ENCODE measurements at places on chromosomes 6 and 20.

DNA sequence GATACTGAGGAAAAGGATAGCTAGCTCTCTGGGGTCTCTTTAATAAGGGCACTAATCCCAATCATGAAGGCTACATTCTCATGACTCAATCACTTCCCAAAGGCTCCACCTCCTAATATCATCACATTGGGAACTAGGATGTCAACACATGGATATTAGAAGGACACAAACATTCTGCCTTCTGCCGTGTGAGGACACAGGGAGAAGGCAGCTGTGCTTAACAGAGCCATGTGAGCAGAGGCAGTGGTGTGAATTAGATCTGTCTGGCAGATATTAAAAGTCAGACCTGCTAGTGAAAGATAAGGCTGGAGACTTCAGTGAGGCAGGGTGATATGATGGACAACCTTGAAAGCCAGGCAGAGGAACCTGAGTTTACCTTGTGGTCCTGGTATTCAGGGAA lies 341.9 kb downstream of the ARHGAP18 start:
- no peak for DNase-seq

DNA sequence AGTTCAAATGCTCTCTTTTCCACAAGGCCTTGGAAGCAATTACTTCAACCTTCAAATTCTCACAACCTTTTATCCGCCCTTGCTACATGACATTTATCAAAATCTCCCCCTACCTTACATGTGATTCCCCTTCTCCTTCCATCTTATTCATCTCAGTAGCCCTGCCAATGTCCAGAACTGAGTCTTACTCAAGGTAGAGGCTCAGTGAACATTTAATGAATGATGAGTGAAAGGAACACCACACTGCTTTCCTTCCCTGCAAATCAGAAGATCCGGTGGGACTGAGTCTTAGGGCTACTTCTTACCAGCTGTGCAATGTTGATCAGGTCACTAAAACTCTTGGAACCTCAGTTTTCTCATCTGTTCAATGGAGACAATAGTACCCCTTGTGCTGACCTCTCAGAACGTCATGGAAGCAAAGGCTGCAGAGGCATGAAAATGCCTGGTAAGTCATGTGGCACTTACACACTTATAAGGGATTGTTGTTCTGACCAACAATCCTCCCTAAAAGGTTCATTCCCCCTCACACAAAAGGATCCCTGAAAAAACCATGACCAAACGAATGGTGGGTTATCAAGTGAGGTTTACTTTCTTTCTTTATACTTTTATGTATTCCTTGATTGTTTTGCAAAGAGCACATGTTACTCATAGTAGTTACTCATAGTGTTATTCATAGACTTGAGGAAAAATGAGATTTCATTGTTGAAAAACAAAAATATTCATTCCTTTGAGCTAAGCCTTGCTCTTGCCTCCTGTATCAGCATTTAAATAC lies 6.5 kb downstream of the MDGA1 start:
- no peak for DNase-seq

GRCh38 chr6:43575105-43575771 lies 600 bp downstream of the XPO5 start:
- DNase-seq = peak; percentile 40

DNA sequence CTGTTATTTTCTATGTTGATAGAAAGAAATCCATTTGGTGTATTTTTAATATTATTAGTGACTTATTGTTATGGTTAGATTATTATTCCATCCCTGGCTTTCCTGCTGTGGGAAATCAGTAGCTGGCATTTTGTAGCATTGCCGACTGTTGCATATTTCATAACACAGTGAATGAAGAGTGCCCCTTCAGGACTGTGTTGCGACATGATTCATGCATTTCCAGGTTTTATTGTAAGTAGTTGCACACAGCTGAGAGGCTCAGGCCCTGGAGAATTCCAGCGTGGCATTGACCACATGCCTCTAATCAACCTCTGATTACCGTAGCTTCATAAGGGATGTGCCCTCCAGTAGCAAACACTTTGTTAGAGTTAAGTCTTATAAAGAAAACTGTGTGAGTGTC lies 263.9 kb downstream of the FARS2 start:
- no peak for DNase-seq

- no peak for DNase-seq
These were observed 41.7 kb upstream of the PIM1 start for GRCh38 chr6:37127961-37128862.

DNA sequence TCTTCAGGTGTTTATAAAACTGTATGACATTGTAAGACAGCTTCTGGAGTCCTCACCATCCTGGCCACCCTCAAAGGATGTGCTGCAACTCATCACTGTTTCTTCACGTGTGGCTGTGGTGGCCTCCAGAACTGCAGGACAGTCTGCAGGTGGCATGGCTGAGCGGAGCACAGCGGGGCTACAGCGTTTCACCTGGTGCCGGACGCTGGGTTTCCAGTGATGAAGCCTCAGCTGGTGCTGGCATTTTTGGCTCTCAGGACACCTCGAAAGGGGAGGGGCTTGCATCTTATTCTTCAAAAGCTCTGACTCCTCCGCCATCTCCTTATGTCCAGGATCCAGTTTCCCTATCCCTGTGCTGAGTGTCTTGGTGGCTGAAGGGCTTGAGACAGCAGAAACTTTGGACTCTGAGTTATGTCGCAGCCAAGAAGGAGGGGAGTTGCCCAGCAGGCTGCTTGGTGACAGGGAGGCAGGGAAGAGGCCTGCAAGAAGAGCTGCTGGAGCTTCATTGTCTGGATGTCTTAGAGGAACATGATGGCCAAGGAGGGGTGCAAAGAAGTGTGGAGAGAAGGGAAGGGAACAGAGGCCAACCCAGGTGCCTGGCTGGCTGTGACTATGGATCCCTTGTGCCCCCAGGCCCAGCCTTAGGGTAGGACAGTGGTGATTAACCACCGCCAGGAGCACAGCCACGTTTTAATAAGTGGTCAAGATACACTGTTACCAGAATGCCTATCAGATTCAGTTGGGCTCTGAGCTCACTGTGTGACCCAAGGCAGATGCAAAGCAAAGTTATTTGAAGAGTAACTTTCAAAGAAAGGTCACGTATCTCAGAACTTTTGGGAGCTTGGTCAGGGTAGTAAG lies 58.7 kb downstream of the GTF2H5 start:
- no peak for DNase-seq

GRCh38 chr6:44664716-44665115 lies 277.2 kb downstream of the CDC5L start:
- no peak for DNase-seq

DNA sequence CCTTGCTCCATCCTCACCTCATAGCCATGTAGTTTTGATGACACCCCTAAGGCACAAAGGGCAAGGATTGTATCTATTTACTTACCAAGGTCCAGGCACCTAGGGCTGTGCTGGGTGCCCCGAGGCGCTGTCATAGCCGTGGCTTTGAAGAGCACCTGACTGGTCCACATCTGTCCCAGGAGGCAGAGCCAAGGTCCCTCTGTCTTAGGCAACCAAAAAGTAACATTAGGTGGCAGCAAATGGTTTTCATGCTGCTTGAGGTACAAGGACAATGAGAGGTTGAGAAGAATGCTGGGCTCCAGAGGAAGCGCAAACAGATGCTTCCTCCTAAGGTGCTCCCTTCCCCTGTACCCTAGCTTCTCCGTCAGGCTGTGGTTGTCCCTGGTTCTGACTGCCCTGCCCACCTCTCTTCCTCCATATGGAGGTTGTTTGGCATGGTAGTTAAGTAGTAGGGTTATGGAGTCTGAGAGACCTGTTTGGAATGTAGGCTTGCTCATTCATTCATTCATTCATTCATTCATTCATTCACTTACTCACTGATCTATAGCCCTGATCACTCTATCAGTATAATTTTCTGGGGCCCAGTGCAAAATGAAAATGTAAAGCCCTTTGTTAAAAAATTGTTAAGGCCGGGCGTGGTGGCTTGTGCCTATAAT lies 3.0 kb upstream of the UQCC2 start:
- DNase-seq = no peak

DNA sequence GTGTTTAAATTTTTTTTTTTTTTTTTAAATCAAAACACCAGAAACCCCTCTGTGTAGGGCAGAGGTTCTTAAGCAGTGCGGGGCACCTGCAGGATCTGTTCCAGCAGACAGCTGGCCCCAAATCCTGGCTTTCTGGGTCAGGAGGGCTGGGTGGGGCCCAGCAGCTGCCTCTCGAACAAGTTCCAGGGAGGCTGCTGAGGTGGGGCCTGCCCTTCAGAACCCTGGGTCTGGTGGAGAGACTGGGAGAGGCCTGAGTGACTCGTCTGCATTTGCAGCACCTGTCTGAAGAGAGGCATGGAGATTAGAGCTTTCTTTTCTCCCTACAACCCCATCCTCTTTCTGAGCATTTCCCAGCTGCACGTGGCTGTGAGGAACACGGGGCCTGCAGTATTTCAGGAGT lies 8.4 kb downstream of the PSMG4 start:
- no peak for DNase-seq

DNA sequence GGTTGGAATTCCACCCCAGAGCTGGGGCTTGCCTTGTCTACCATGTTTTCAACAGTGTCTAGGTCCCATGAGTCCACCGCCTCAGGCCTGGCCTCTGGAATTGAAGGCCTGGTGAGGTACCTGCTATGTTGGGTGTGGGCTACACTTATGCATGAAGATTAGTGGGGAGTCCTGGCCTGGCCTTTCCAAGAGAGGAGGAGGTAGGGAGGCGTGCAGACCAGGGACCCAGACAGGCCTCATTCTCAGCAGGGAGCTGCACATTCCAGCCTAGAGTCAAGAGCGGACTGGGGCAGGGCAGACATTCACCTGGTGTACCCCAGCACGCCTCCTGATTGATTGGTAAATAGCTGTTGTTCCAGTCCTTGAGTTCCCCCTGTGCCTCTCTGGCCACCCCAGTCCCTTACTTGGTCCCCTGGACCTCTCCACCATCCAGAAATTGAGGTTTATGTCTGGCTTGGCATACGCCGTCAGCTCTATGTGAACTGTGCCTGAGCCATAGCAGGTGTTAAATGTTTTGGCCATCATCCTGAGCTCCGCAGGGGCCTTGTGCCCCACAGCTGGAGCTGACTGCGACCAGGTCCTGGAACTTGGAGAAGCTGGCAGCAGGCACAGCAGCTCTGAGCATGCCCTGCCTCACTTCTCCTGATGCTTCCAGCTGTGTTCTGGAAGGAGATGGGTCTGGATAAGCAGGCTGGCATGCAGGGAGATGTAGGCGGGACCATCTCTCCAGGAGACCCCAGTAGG lies 8.2 kb upstream of the VEGFA start:
- DNase-seq = no peak

DNA sequence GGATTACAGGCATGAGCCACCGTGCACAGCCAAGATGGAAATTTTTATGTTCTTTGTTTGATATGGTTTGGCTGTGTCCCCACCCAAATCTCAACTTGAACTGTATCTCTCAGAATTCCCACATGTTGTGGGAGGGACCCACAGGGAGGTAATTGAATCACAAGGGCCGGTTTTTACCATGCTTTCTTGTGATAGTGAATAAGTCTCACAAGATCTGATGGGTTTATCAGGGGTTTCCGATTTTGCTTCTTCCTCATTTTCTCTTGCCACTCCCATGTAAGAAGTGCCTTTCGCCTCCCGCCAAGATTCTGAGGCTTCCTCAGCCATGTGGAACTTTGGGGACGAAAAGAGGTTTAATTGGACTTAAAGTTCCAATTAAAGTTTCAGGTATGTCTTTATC lies 14.6 kb downstream of the EEF1A1 start:
- DNase-seq = no peak

DNA sequence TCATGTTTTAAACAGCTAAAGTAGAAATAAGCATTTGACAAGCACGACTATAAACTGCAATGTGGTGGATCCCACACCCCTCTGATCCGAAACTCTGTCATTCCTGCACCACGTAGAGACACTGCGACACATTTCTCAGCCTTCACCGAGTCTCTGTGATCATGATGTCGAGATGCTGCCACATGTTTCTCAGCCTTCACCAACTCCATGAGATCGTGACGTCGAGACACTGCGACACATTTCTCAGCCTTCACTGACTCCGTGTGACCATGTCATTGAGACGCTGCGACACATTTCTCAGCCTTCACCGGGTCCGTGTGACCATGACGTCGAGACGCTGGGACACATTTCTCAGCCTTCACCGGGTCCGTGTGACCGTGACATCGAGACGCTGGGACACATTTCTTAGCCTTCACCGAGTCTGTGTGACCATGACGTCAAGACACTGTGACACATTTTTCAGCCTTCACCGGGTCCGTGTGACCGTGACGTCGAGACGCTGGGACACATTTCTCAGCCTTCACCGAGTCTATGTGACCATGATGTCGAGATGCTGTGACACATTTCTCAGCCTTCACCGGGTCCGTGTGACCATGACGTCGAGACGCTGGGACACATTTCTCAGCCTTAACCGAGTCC lies 143.0 kb downstream of the TTLL2 start:
- DNase-seq = no peak

DNA sequence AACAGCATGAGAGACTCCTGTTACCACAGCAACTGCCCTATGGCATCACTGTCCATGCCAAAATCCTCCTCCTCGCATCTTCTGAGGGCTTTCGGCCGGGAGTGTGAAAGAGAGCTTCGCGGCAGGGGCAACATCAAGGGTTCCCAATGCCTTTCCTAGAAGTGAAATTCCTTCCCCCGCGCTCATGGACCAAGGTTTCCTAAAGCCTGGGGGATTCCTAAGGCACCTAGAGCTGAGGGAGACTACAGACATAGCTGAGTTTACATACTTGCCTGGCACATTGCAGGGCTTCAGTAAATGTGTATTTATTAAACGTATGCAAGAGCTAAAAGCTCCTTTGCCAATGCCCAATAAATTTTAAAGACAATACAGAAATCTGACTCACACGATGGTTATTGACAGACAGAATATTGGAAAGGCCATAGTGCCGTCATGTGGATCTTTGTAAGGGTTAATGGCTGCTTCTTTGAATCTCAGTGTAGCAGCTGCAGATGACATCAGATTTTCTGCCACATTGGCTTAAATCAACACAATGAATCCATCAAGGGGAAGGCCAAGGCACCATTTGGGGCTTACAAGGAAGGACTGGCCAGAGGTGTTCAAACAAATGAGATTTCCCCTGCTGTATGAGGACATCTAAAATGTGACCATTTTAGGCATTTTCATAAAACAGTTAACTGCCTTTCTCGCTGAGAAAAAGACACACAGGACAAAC lies 281.2 kb upstream of the JARID2 start:
- peak; percentile 23 for DNase-seq

DNA sequence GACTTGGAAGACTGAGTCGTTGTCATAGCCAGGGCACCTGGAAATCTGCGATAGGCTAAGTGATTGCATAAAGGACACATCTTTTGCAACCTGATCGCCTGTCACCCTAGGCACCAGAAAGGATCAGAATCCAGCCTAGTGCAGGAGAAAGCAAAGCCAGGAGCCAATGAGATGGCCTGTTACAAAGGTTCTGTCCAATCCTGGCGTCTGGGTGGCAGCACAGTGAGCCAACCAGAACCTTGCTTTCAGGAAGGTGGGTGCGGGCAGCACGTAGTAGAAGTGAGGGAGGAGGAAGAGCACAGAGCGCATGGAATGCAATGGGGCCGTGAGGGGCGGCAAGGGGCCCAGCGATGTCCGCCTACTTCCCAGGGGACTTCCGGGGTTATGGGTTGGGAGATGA lies 120.4 kb upstream of the GGTLC1 start:
- DNase-seq = no peak
